Central memory CD4-positive, alpha-beta T cell (primary cell): ENCODE measurements at places on chromosomes 11 and 22.
A peak's percentile ranks its signal among the peaks of the same experiment; 100 is the strongest.

DNA sequence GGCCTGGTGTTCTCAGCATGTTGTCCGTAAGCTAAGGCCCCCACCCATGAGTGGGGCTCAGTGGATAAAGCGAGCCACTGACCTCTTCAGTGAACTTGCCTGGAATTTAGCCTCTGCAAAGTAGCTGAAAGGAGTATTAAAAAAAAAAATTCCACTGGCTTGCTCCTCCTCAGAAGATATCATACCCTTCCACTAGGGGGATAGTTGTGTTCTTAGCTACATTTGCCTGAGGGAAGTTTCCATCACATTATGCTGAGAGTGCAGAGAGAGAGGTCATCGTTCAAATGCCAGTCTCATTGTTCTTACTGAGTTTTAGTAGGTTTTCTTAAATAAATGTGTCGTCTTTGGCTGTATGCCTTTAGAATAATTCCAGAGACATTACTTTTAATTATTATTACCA is 879.7 kb downstream of the JRKL start:
- no peak for DNase-seq

DNA sequence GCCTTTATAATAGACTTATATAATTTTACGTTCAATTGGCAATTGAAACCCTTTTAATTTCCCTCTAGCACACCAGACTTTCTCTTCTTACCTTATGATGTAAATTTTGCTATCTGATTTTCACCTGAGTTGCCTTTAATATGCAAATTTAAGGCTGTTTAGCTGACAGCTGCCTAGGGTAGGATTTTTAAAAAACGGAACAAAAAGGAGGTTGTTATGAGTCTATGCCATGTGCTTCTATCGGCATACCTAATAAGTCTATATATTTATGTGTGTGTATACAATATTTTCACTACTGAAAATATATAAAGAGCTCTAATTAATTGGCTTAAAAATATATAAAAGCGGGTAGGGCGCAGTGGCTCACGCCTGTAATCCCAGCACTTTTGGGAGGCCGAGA is 11.8 kb upstream of the SELENOH start:
- DNase-seq, result no peak

- DNase-seq, result no peak
Observed at GRCh38 chr11:20357150-20357549, 6.4 kb upstream of the HTATIP2 start.

- DNase-seq, result no peak
Observed at GRCh38 chr22:32546496-32546895, 71.9 kb downstream of the FBXO7 start.

DNA sequence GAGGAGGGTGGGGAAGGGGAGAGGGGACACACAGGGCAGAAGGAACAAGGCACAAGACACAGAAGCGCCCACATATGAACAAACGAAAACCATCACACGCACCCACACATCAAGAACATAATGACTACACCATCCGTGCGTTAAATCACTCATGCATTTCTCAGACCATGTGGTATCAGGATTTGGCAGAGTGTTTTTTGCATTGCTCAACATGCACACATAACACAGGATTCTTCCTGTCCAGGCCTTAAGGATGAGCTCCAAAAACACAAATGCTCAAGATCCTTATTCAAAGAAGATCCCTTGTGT is 309.5 kb downstream of the CADM1 start:
- DNase-seq, result no peak

DNA sequence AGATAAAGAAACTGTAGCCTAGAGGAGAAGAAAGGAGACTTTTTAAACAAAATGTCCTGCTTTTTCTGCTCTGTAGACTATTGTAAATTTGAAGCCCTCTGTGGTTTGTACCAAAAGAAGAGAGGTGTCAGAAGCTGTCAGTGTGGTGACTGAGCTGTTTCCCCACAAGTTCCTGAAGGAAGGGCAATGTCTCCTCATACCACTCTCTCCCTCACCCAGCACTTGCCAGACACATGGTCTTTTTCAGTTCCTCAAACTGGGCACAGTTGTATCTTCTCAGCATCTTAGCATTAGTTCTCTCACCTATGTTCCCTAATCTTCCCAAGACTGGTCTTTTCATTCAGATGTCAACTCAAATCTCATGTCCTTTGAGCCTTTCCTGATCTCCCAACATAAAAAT is 4.3 kb downstream of the BCO2 start:
- no peak for DNase-seq

- no peak for DNase-seq
Observed at GRCh38 chr11:72842126-72842525, 27.9 kb downstream of the ATG16L2 start.

DNA sequence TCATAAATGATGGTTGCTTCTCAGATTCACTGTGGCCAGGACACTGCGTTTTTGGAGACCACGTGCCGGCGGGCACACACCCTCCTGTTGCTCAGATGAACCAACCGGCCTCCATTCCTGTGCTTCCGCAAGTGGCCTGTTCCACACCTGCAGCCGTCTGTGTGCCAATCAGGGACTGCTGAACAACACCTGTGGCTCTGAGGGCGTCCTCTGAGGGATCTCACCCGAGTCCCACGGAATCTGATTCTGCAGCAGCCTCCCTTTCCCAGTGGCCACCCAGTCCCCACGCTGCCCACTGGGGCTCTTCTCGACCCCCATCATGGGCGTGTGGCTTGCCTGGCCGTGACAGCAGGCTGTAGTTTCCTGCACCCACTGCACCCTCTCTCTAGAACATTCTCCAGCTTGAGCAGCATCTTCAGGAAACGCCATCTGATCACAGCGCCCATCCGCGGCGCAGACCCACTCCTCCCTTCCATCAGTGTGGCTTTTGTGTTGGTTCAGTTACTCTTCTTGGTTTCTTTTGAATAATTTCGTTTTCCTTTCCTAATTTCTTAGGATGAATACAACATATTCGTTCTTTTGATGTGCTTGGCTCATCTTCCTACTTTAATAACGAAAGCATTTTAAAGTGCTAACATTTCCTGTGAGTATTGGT is 100.3 kb upstream of the SLC22A12 start:
- peak; percentile 4 for DNase-seq

GRCh38 chr11:119085437-119085847 is 761 bp downstream of the HMBS start:
- DNase-seq, result no peak

- DNase-seq, result no peak
Observed at GRCh38 chr11:1236316-1237127, 13.7 kb downstream of the MUC5B start.

GRCh38 chr22:40120848-40121247 is 56.9 kb upstream of the TNRC6B start:
- no peak for DNase-seq

DNA sequence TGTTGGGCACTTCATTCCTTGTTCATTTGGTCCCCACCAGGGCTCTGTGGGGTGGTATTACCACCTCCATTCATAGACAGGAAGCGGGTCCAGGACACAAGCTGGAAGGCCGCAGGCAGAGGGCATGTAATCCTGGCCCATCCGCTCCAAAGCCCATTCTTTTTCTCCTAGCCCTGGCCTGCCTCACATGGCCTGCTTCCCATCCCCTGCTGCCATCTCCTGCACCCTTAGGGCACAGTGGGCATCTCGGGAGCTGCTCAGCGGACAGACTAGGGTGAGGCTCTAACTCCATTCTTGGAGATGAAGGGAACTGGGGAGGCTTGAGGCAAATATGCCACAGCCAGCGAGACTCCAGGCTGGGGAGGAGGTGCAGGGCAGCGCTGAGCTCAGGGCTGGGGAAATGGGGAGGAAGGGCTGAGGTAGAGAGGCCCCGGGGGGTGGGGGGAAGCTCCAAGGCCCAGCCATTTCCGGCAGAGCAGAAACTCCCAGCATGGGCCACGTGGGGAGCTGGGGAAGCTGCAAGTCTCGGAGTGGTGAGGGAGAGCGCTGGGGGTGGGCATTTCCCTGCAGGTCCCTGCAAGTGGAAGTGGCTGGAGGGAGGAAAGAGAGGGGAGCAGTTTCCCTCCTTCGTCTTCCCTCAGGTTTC is 14.3 kb upstream of the BCL9L start:
- DNase-seq, result peak; percentile 42

DNA sequence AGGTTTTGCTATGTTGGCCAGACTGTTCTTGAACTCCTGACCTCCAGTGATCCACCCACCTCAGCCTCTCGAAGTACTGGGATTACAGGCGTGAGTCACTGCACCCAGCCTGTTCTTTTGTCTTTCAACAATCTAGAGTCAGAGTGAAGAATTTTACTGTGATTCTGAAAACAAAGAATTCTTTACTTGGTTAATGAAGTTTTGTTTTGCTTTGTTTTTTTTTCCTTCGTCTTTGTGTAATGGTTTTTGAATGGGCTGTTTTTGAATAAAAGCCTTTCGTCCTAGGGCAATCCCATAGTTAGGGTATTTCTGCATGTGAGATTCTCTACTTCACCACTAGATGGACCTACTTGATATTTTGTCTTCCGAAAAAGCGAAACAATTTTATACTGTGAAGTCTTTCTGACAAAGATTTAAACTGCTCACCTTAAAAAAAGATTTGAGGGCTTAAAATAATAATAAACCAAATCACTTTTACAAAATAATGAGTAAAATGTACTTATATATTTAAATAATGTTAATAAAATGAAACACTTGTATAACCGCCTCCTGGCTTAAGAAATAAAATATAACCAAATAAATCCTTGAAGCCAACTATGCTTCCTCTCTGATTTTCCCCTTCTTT is 43.4 kb upstream of the SC5D start:
- peak; percentile 21 for DNase-seq

DNA sequence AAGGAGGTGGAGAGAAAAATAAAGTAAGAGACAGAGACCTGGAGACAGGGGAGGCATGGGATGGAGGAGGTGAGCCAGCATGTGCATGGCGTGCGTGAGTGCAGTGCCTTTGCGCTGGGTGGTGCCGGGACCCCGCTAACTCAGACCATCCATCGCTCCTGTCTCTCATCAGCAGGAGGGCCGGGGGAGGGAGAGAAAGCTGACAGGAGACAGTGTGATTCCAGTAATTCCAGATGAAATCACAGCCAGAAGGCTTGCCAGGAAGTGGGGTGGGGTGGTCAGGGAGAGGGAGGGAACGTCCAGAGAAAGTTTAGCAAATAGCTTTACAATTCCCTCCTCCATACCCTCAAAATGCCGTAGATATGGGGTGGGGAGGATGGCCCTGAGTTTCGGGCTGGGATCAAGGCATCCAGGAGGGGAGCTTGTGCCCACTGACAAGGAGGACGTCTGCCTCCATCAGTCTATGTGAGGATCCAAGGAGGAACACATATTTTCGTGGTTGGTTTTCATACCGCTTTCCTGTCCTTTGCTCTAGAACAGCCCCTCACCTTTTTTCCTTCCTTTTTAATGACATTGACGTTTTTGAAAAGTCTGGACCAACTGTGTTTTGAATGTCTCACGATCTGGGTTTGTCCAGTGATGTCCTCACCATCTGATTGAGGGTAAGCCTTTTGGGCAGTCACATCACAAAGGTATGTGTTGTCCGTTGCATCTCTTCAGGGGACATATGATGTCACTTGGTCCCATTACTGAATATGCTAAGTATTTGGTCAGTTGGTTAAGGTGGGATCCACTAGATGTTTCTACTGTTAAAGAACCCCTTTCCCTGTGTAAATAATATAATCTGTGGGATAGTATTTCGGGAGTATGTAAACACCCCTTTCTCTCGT is 567.3 kb downstream of the MIAT start:
- DNase-seq, result no peak

DNA sequence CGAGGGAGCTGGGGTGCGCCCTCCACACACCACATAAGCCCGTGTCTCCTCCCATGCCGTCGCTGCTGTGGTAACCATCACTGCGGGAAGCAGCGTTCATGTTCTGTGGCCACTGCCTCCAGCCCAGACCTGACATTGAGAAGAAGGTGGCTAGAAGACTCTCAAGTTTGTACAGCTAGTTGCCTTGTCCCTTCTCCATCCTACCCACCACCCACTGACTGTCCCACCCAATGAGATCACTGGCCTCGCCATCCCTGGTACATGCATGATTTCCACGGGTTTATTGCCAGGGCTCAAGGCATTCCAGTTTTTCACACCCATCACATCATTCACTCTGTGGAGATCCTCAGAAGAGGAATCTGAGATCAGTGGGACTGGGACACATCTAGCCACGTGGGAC is 33.0 kb downstream of the AHNAK start:
- no peak for DNase-seq

GRCh38 chr11:125084057-125084416 is 20.9 kb downstream of the SLC37A2 start:
- no peak for DNase-seq

GRCh38 chr22:46017166-46017565 is 40.2 kb upstream of the WNT7B start:
- no peak for DNase-seq

GRCh38 chr11:126357055-126357962 is 1.8 kb downstream of the ST3GAL4 start:
- no peak for DNase-seq

DNA sequence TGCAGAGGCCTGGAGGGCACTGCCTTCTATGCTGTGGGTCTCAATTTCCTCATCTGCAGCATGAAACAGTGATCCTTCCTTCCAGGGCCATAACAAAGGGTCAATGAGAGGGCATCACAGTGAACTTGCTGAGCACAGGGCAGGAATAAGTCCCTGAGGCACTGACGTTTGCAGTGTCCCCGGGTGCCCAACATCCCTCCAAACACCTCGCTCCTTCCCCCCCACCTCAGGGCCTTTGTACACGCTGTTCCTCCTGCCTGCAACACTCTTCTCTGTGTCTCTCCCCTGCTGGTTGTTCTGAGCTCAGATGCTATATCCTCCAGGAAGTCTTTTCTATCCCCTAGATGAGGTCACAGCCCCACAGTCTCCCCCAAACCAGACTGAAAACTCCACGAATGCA is 59.7 kb upstream of the TCF20 start:
- DNase-seq, result no peak

DNA sequence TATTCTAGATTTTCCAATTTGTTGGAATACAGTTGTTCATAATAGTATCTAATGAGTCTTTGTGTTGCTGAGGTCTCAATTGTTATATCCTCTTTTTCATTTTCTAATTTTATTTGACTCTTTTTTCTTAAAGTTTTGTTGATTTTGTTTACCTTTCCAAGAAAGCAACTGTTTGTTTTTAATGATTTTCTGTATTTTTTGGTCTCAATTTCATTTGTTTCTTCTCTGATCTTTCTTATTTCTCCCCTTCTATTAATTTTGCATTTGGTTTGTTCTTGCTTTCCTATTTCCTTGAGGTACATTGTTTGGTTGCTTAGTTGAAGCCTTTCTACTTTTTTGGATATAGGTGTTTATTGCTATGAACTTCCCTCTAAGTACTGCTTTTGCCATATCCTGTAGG is 5.2 kb upstream of the OR52A1 start:
- DNase-seq, result no peak

- no peak for DNase-seq
Observed at GRCh38 chr11:69501891-69502860, 20.7 kb downstream of the LINC01488 start.

DNA sequence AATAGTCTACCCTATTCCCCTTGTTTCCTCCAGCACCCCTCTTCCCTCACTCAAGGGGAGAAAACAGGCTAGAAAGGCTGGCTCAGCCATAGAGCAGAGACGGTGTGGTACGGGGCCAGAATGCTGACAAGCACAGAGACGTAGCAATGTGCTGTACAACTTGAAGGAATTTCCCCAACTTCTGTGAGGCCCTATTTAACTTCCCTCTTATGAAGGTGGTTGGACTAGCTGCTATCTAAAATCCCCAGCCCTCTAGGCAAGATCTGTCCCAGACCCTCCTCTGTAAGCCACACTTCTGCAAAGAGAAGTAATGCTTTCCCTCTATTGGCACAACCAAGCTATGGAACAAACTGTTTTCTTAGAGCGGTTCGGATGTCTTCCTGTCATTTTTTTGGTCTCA is 37.8 kb downstream of the PLEKHA7 start:
- no peak for DNase-seq
